ENCODE measurements at places on chromosomes 5 and 9.

DNA sequence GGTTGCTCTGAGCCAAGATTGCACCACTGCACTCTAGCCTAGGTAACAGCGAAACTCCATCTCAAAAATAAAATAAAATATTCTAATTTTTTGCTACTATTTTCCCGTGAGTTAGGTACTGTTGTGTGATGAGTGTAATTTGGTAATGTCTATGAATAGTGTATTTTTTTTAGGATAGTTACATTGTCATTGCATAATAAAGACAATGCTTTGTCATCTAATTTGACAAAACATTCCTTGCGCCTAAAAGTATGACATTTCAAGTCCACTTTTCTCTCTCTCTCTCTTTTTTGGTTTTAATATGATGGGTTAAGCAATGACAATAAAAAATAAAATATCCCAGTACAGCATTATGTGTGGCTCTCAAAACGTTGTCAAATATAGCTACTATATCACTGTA is 29.3 kb downstream of the UBE2R2 start:
- no peak for DNase-seq

GRCh38 chr5:15786884-15787283 is 286.9 kb downstream of the FBXL7 start:
- no peak for DNase-seq

GRCh38 chr5:142808878-142809598 is 38.9 kb downstream of the ARHGAP26 start:
- DNase-seq, result no peak

- DNase-seq, result no peak
Observed at GRCh38 chr9:136690806-136691261, 3.6 kb upstream of the AGPAT2 start.

DNA sequence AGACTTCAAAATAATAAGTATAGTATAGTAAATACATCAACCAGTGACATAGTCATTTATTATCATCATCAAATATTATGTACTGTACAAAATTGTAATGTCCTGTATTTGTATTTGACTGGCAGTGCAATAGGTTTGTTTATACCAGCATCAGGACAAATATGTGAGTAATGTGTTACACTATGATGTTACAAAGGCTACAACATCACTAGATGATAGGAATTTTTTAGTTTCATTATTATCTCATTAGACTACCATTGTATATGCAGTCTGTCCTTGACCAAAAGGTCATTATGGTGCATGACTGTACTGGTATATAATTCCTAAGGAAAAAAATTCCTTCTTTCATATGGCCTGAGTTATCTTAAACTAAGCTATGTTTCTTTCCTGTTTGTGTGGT is 63.6 kb upstream of the VCAN start:
- DNase-seq, result no peak

- DNase-seq, result no peak
Observed at GRCh38 chr9:8652255-8652654, 852.7 kb upstream of the DMAC1 start.

GRCh38 chr9:114897196-114897595 is 33.2 kb downstream of the TNFSF8 start:
- DNase-seq, result no peak

GRCh38 chr9:135341612-135342169 is 137.9 kb upstream of the PPP1R26 start:
- DNase-seq, result no peak

DNA sequence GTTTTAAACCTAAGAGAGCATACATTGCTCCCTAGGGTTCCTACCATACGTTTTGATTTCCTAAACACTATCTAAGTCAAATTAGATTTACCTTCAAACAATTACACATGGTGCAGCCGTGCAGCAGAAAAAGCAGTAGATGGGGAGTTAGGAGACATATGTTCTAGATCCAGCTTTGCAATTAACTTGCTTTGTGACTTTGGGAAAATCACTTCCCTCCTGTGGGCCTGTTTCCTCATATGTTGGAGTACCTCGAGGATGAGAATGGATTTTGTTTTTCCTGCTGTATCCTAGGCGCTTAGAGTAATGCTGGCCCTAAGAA is 711 bp downstream of the MRPL50 start:
- DNase-seq, result no peak

DNA sequence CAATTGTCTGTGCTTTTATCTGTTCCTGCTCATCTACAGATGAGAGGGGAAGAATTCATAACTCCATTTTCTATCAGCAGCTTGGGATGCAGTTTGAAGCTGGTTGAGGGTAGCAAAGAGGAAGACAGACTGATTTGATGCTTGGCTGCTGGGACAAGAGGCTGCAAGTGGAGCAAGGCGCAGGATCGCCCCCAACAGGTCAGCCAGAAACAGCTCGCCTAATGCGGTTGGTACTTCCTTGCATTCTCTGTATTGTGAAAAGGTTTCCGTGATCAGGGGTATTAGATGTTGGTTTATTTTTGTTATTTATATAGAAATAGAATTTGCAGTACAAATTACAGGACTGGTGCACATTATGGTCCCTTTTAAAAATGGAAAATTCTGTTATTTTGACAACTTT is 40.6 kb downstream of the ZNF883 start:
- no peak for DNase-seq

GRCh38 chr9:114259798-114260523 is 62.9 kb upstream of the ORM1 start:
- no peak for DNase-seq

DNA sequence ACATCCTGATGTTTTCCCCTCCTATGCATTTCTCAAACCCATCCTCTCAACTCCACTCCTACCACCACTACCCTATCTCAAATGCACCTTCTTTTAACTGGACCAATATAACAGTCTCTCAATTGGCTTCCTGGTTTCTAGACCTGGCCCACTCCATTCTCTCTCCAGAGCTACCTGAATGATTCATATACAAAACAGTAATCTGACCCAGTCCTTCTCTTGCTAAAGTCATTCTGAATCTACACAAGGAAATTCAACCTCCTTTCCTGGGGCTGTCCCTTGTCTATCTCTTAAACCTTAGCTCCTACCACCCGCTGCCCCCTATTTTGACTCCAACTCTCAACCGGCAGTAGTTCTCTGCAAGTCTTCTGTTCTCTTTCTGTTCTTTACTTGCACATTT is 97.2 kb downstream of the PCSK1 start:
- DNase-seq, result no peak

DNA sequence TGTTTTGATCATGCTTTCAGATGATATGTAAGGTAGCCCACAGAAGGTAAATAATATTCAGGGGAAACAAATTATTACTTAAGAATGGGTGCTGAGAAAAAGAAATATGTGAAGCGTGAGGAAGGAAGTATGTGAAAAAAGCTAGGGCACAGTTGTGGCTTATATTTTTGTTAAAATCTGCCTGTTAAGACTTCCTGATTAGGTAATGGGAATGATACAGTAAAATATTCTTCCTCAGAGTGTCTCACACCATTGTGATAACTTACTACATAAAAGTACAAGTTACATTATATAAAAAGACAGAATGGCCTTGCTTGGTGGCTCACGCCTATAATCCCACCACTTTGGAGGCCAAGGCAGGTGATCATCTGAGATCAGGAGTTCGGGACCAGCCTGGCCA is 18.7 kb upstream of the PARP8 start:
- no peak for DNase-seq

DNA sequence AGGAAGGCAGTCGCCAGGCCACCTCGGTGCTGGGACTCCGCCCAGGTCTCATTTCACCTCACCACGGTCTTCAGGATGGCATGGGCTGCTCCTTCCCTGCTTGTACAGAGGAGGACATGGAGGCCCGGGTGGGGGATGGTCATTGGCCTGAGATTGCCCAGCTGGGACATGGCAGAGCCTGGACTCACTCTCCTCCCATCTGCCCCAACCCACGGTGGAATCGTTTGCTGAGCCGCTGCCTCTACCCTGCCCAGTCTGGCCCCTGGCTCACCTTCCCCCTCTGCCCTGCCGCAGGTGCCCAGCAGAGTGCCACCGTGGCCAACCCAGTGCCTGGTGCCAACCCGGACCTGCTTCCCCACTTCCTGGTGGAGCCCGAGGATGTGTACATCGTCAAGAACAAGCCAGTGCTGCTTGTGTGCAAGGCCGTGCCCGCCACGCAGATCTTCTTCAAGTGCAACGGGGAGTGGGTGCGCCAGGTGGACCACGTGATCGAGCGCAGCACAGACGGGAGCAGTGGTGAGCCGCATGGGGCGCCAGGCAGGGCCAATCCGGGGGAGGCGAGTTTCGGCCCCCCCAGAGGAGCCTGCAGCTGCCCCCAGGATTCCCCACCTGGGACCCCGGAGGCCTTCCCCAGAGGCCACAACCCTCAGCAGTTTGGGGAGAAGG is 36.7 kb downstream of the HK3 start:
- no peak for DNase-seq

DNA sequence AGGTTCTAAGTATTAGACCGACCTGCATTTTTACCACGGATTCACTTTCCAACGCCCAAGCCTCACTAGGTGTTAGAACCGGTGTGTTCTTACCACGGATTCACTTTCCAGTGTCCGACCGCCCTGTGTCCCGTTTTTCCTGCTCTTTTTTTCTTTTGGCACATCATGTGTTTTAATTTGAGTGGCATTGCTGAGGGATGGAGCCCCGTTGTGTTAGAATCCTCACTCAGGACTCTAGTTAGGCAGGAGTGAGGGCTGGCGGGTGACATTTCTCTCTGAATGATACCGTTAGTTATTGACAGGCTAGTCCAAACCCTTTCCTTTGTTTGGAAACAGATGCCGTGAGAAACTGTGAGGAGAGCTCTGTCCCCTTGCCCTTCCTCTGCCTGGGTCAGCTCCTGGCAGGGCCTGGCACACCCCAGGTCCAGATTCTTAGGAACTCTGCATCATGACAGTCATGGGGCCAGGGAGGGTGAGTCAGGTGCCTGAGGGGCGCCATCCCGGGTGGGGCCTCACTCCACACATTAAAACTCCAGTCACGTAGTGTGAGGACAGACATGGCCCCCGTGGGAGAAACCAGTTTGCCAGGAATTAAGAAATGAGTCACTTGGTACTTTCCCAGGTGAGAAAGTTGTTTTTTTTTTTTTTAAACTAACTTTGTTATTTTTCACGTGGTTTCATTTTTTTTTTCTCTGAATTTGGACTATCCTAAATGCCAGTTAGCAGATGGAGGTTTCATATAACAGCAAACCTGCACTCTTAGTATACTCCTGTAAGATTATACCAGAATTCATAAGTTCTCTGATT is 15.8 kb downstream of the EXOC3 start:
- DNase-seq, result no peak

GRCh38 chr9:117218951-117219350 is 195.9 kb downstream of the ASTN2 start:
- DNase-seq, result no peak

GRCh38 chr9:129342591-129343423 is 164.7 kb upstream of the IER5L start:
- DNase-seq, result no peak

- no peak for DNase-seq
Observed at GRCh38 chr5:141870228-141870627, 8.0 kb downstream of the PCDH1 start.

- DNase-seq, result no peak
Observed at GRCh38 chr9:7509576-7510145, 289.9 kb downstream of the DMAC1 start.

- DNase-seq, result no peak
Observed at GRCh38 chr9:21550392-21550791, 68.3 kb upstream of the IFNE start.

DNA sequence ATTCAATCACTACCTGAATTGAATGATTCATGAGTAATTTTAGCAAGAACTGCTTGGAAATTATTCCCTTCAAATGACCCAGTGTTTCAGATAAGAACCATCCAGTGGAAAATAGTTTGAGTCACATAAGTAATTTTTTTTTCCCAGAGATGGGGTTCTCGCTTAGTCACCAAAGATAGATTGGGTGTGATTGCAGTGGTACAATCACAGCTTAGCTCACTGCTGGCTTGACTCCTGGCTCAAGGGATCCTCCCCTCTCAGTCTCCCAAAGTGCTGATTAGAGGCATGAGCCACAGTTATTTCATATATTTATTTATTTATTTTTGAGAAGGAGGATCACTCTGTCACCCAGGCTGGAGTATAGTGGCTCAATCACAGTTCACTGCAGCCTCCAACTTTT is 574.5 kb upstream of the ARRDC3 start:
- DNase-seq, result no peak

GRCh38 chr5:50727149-50727496 is 60.7 kb downstream of the PARP8 start:
- DNase-seq, result no peak

GRCh38 chr5:122933956-122934355 is 88.5 kb downstream of the SNX24 start:
- DNase-seq, result no peak

DNA sequence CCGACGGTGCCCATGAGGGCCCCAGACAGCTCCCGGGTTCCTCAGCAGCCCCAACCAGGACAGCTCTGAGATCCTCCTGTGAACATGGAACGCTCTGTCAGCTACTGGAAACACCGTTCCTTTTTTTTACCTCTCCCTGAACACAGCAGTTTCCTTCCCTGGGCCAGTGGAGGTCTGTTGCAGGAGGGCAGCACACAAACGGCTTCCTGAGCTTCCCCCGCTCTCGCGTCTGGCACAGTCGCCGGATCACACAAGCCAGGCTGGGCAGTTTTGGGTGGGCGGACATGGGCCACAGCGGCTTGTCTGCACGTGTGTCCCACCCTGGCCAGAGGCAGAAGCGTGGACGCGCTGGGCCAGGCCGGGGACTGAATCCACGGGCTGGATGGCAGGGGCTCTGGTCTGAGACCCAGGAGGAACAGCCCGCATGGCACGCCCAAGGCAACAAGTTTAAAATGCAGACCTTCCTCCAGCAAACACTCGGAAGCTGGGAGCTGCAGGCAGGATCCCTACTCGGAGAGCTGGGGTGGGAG is 106.8 kb upstream of the SARDH start:
- no peak for DNase-seq

DNA sequence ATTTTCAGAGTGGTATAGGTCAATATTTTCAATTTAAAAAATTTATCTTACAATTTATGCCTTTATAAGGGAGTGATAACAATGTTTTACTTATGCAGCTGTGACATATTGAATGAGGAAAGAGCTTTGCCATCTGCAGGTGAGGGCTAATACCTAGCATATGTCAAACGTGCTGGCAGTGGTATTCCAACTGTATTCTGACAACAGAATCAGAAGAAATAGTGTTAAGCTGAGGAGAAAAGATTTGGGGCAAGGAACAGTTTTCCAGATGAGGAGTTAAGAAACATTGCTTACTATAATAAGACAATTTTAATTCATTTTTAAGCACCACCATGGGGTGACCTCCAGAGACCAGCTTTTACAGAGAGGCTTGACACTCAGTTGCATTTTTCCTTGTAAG is 267.8 kb upstream of the ZNF608 start:
- no peak for DNase-seq

DNA sequence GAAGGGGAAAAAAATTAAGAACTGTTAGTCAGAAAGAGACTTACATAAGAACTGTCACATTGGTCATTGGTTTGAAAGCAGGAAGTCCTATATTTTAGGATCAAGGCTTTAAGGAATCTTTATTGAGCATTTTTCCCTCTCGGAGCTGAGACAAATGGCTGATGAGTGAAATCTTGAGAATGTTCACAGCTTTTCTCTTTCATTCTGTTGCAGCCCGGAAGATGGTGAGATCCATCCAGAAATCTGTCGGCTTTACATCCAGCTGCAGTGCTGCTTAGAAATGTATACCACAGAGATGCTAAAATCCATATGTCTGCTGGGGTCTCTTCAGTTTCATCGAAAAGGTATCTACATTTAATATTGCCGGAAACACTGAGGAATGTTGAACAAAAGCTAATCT is 69.7 kb downstream of the RGS7BP start:
- no peak for DNase-seq

Data from stimulated activated CD8-positive, alpha-beta memory T cell treated with anti-CD3 and anti-CD28 coated beads, Interleukin-15, amount 100 ng/mL, for 1 hour (primary cell).